ENCODE measurements at places on chromosomes 5 and 9. TPM values are rescaled to one million over a fixed set of nuclear protein-coding genes. Genes with fewer than 3 reads are reported as not detected.

Gene LRRC19
- not detected for total RNA-seq

Gene PTGR1
- 20.2 TPM for total RNA-seq

GRCh38 chr9:5698810-5699556 lies 70.1 kb downstream of the RIC1 start:
- DNase-seq: no peak

GRCh38 chr5:127351418-127351817 lies 60.8 kb downstream of the MEGF10 start:
- DNase-seq: no peak

Gene TIMD4
- 7.6 TPM for total RNA-seq

Gene EDIL3
- 170 TPM for total RNA-seq

Gene FSTL4
- total RNA-seq: not detected

GRCh38 chr9:113536483-113537228 lies 73.1 kb downstream of the RGS3 start:
- DNase-seq: no peak

Gene SLC36A3
- not detected for total RNA-seq

- no peak for DNase-seq
Measured at GRCh38 chr9:123284656-123285055, 16.3 kb upstream of the STRBP start.

DNA sequence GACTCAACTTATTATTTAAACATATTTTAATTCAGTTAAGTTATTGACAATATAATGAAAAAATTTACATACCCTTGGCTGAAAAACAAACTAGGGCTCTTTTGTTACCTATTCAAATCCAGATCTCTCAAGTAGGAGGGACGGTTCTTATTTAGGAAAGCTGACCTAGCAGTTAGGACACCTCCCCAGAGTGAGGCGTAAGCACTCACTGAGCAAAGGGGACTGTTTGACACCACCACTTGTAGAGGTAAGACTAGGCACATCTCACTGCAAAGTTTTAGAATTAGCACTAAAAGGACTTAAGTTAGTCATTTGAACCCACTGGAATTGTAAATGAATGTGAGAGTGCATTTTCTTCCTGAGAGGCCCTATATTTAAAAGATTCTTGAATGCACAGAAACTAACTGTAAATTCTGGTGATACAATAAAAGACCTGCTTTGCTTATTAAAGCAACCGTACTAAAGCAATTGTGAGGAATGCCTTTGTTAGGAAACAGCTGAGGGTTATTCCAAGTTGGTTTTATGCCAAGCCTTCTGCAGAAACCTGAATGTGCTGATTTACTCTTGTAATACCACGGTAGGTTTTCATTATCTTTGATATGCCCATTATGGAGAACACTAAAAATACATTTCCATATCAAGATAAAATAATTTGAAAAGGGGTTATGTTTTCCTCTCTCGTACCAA lies 16.2 kb downstream of the HACD4 start:
- no peak for DNase-seq

Gene TGFBI
- 173 TPM for total RNA-seq

DNA sequence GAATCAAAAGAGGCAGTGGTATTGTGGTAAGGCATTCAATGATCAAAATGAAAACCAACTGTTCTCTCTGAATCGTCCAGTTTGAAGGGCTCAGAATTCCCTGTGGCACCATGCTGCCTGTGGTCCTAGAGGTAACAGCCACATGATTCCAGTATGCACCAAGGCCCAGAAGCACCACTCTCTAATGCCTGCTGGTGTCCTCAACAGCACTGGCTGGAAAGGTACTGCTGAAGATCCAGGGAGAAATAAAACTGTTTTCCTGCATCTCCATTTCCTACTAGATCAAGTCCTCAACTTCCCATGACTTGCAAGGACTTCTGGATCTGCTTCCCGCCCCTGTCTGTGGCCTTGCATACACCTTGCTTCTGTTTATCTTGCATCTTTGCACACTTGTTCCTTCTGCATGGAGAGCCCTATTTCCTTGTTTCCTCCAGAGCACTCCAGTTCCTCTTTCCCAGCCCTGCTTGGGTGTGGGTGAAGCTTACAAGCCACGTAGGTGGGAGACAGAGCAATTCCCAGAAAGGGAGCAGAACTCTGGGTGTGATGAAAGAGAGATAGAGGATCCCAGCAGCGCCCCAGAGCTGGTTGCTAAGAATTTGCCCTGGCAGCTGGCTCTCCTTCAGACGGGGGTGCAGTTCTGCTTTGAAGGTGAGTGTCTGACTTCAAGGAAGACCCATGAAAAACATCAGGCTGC lies 41.0 kb upstream of the EQTN start:
- DNase-seq: no peak

Gene LYSMD3
- total RNA-seq: 15.0 TPM

GRCh38 chr9:132166599-132166998 lies 4.7 kb downstream of the NTNG2 start:
- DNase-seq: no peak

Gene PCDHGB1
- total RNA-seq: 11.4 TPM

GRCh38 chr5:178460598-178460997 lies 129.6 kb downstream of the COL23A1 start:
- no peak for DNase-seq

DNA sequence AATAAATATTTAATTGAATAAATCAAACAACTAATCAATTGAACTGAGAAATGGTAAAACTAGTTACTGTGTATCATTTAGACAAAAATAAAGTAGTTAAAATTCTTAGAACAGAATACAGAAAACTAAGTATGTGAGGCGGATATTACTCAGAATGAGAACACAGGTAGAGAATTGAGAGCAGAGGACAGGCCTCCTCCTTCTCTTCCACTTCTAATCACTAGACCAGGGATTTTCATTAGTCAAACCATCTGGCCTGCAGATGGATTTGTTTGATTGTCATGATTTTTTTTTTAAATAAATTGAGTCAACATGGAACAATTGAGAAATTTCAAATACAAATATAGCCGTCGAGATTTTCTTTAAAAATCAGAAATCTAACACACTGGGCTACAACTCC lies 198.6 kb upstream of the HMHB1 start:
- DNase-seq: no peak

- DNase-seq: no peak
Measured at GRCh38 chr5:52491818-52492217, 295.9 kb upstream of the ITGA1 start.

- no peak for DNase-seq
Measured at GRCh38 chr5:141709699-141710267, 27.8 kb upstream of the ARAP3 start.

DNA sequence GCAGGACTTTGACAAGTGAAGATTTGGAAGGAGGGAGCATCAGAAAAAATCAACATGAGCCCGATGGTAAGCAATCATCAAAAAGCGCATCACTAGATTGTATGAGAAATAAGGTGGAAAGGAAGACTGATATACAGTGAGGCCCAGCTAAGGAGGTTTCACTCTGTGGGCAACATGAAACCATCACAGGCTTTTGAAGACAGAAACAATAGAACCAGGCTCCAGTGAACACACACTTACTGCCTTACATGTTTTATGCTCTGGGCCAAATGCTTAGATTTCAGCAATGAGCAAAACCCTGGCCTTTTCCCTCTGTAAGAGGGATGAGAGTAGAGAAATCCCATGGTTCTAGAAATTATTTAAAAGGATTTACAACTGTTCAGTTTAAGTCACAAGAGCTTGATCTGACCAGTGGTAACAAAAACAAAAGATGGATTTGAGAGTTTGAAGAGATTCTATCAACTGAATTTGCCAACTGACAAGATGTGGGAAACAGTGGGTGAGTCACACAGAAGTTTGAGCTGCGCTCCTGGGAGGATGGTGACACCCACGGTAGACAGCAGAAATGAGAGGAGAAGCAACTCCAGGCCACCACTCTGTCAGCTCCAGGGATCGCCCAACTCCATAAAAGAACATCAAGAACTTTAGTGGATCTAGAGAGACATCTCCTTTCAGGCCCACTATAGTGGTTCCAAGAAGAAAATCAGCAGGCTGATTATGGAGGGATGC lies 261.8 kb downstream of the MCTP1 start:
- no peak for DNase-seq

Gene PCDHB8
- 0.95 TPM for total RNA-seq

GRCh38 chr5:38208782-38209378 lies 49.5 kb upstream of the EGFLAM start:
- DNase-seq: no peak

DNA sequence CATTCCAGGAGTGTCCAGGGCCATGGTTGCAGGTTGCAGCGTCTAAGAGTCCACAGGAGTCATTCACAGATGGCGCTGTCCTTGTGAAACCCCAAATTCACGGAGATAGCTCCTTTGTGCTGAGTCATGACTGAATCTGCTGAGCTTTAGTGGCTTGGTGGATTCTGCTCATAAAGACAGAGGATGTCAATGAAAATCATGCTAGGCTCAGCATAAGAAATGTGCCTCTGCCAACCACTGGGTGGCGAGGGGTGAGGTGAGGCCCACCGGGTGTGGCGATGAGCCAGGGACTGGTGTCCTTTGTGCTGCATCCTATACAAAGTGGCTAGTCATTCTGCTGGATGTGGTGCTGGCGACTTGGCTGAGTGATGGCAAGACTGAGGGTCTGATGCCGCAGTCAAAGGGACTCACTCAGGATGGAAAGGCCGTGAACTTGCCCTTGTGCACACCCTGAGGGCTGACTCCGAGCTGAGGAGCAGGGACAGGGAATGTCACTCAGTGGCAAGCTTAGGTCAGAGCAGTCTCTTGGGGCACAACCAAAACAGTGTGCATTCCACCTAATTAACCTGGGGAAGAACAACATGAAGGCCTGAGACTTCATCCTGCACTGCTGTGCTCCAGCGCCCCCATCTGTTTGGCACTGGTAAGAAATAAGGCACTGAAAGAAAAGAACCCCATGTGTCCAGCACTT lies 71.5 kb downstream of the DAP start:
- no peak for DNase-seq

GRCh38 chr9:114319147-114319546 lies 3.8 kb upstream of the ORM1 start:
- no peak for DNase-seq

Gene C5orf22
- total RNA-seq: 10.8 TPM

Gene SPATA31D4
- not detected for total RNA-seq

Gene QRFP
- not detected for total RNA-seq

Gene CAVIN4
- total RNA-seq: 0.21 TPM

DNA sequence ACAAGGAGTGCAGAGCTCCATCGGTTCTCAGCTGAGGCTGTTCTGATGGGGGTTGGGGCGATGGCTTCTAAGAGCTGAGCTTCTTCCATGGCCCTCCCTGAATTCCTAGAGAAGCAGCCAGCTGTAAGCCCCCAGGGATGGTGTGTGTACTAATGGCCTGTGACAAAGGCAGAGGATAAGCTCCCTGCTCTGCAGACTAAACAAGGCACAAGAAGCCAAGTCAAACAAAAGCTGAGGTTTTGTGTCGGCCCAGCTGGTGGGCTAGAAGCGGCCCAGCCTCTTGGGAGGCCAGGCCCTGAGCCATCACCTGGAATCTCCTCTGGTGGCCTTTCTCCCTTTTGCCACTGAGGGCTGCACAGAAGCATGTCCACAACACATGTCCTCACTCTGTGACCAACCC lies 75.0 kb upstream of the XPA start:
- DNase-seq: no peak

- DNase-seq: no peak
Measured at GRCh38 chr9:70798018-70798417, 323.4 kb downstream of the TRPM3 start.

DNA sequence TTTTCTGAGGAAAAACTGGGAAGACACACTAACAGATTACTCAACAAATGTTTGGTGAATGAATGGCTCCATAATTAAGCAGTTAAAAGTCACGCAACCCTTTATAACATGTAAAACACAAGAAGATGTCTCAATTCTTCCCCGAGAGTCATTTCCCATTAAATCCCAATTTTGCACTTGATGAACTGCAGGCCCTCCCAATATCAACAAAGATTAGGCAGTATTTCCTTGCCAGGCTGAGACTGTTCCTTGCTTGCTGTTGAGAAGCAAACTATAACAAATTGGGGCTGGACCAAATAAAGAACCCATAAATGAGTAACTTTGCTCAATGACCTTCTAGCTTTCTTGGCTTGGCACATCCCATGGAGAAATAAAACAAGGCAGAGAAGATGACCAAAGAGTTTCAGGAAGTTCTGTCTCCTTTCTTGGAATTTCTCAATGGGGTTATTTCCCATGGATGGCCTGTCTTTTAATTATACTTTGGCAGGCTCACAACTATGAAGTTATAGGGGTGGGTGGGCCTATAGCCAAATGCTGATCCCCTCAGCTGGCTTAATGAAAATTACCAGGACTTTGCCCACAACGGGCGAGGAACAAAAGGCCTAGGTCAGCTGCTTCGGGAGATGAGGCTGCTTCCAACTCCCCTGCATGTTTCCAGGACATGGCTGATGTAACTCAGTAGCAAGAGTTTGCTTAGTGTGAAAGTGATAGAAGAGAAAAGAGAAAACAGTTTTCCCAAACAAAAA lies 243.1 kb upstream of the RFX3 start:
- no peak for DNase-seq

GRCh38 chr9:130017076-130017475 lies 25.9 kb downstream of the FNBP1 start:
- DNase-seq: no peak

DNA sequence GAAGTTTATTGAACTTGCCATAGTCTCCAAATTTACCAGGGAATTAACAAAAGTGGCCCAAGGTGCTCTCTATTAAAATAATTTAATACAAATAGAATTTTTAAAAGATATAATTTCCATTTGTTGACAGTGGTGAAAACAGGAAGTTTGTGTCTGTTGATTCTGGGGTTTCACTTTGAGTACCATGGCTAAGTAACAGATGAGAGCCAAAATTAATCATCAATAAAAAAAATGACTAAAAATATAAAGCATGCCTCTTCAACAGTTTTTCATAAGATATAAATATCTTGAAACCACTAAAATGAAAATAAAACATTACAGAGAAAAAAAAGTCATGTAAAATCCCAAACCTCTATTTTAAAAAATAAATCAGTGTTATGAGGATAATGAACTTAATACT lies 49.8 kb downstream of the SGCD start:
- DNase-seq: no peak

GRCh38 chr9:111037356-111037707 lies 938 bp downstream of the LPAR1 start:
- DNase-seq: no peak

Gene ANKRD31
- 0.14 TPM for total RNA-seq

DNA sequence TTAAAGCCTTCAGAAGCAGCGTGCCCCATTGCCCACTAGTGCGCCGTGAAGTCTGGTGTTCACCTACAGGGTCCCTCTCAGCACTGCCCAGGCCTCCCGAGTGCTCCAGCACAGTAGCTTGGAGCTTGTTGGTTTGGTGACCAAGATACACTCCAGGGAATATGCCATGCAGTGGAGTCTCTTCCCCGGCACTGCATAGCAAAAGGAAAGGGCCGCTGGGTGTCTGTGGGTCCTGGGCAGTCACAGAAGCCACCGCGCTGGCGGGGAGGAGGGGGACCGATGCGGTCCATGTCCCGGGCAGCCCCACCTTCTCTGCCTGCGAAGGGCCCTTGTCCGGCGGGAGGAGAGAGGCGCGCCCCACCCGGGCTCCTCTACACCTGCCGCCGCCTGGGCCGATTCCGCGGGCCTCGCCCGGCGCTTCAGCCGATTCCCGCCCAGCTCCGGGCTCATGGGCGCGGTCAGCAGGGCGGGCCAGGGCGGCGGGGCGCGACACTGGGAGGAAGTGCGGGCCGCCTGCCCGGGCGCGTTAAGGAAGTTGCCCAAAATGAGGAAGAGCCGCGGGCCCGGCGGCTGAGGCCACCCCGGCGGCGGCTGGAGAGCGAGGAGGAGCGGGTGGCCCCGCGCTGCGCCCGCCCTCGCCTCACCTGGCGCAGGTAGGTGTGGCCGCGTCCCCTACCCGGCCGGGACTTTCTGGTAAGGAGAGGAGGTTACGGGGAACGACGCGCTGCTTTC lies at the start of gene SYK:
Gene SYK (plus strand): TSS at position 579 of the 732 bp plus-strand sequence. CDS start 42,080 bp downstream, outside the sequence.
- DNase-seq: no peak

- no peak for DNase-seq
Measured at GRCh38 chr9:33227008-33227398, 13.0 kb upstream of the SPINK4 start.

GRCh38 chr5:163564321-163564938 lies 59.0 kb downstream of the MAT2B start:
- DNase-seq: no peak

All from thoracic aorta (tissue), 2 donors.